ENCODE measurements at places on chromosomes 16 and 17.

- DNase-seq = no peak
Observed at GRCh38 chr17:74833501-74834377, 25.9 kb downstream of the GRIN2C start.

DNA sequence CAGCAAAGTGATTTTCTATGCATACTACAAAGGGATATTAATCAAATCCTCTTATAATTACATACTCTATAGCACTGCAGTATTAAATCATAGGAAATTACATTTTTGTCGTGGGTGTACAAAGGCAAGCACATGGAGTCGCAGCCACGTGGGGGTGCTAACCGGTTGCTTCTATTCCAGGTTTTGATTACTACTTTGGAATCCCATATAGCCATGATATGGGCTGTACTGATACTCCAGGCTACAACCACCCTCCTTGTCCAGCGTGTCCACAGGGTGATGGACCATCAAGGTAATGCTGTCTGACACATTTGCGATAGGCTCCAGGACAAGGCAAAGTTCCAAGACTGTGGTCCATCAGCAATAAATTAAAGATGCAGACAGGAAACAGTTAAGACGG is 60.1 kb downstream of the ARSG start:
- DNase-seq = peak; percentile 56

- no peak for DNase-seq
Observed at GRCh38 chr17:60390186-60390585, 1.7 kb downstream of the USP32 start.

DNA sequence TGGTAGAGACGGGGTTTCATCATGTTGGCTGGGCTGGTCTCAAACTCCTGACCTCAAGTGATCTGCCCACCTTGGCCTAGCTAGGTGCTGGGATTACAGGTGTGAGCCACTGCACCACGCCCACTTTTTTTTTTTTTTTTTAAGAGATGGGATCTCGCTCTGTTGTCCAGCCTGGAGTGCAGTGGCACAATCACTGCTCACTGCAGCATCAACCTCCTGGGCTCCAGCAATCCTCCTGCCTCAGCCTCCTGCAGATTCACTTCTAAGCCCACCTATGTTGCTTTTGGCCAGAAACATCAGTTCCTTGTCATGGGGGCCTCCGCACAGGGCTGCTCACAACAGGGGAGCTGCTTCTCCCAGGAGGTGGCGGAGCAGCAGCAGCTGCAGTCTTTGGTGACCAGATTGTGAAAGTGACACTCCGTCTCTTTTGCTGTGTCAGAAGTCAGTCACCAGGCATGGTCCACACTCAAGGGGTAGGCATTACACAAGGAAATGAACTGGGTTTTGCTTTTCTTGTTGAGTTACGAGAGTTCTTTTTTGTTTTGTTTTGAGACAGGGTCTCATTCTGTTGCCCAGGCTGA is 4.5 kb upstream of the NME4 start:
- DNase-seq = no peak

GRCh38 chr16:8108991-8109509 is 481.3 kb downstream of the TMEM114 start:
- no peak for DNase-seq

DNA sequence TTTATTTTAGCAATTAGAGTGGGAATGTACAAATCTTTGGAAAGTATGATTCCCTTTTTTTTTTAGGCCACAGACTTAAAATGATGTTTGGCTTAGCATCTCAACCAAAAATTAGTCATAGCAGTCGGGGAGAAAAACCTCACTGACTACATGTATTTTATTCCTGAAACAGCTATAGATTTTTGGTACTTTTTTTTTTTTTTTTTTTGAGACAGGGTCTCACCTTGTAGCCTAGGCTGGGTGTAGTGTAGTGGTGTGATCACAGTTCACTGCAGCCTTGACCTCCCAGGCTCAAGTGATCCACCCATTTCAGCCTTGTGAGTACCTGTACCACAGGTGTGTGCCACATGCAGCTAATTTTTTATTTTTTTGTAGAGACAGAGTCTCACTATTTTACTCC is 23.4 kb downstream of the RNFT1 start:
- no peak for DNase-seq

DNA sequence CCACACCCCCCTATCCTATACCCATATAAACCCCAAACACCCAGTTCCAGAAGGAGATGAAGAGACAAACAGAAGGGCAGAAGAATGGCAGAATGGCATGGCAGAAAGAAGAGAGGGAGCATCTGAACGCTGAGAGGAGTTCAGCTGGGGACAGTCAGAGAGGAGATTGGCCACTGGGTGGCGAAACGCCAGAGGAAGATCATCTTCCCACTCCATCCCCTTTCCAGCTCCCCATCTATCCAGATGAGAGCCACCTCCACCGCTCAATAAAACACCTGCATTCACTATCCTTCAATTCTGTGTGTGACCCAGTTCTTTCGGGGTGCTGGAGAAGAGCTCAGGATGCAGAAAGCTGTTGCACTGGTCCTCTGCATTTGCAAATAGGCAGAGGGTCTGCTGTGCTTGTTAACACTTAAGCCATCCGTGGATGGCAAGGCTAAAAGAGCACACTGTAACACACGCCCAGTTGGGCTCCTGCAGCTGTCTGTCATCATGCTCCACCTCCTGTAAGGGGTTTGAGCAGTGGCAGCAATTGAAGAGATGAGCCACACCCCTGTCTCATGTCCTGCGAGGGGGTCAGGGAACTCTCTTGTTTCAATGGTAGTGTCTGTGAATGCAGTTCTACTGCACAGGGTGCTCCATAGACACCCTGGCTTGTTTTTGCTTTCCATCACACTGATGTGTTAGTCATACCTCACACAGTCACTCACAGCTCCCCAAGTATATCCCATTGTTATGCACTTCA is 1034.8 kb upstream of the RBFOX1 start:
- no peak for DNase-seq

DNA sequence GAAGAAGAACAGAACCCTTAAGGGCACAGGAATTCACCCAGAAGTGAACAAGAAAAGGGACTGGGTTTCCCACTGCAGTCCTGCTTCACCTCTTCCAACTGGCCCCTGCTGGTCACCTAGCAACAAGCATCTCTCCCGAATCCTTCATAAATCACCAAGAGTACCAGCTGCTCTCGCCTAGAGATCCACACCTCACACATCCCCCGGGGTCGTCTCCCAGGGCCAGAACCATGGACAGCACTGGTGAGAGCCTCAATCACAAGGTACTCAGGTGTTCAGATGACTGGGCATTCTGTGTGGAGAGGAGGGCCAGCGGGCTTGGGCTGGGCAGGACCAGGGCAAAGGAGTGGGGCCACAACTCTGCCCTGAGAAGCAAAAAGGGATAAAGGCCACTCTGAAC is 65.9 kb downstream of the CCT6B start:
- no peak for DNase-seq

- no peak for DNase-seq
Observed at GRCh38 chr16:22285080-22285479, 12.1 kb upstream of the POLR3E start.

DNA sequence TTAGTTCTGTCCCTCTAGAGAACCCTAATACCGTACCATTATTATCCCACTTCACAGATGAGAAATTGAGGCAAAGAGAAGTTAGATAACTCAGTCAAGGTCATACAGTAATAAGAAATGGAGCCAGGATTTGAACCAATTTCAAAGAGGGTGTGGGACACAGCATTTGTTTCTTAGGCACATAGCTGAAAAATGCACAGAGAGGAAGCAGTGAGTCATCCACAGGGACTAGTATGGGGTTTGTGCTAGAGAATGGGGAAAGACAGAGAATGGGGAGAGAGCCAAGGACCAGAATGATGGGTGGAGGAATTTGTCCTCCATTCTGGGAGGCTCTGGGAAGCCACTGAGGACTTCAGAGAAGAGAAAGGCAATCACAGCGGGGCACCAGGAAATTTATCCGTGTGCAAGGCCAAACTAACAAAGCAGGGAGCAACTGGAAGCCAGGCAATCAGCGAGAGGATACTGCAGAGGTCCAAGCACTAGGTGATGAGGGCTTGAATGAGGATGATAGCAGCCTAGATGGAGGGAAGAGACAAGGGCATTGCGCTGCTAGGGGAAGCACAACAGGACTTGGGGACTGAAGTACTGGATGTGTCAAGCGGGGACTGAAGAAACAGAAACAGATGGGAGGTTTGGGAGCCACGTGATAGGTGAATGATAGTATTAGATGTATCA is 78.1 kb upstream of the ZFHX3 start:
- DNase-seq = no peak

GRCh38 chr17:43822570-43823190 is 10.3 kb downstream of the MPP3 start:
- DNase-seq = no peak

DNA sequence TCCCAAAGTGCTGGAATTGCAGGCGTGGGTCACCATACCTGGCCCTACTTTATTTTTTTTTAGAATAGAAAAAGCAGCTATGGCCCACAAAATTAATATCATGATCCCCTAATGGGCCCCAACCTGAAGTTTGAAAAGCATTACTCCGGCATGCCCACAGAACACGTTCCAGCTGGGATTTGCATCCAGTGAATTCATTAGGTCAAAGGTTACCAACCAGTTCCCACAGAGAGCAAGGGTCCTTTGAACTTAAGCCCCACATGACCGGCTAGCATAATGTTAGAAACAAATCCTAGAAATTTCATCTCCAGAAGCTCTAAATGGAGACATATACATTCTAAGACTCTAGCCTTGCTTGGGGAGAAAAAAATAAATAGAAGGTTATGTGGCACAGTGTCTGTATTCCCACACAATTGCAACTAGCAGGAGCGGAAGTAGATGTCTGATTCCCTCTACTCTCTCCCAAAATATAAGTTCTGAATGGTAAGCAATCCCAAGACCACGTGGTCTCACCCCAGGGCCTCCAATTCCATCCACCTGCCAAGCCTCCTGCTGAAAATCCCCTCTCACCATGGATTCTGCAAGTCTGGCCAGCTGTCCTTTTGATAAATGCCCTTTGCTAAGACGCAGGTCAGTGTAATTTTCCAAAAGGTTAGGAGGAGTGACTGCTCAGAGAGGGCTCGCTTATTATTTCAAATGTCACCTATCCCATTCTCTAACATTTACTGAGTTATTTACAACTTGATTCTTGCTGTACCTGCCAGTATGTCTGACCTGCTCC is 395.8 kb downstream of the NPIPA8 start:
- no peak for DNase-seq

DNA sequence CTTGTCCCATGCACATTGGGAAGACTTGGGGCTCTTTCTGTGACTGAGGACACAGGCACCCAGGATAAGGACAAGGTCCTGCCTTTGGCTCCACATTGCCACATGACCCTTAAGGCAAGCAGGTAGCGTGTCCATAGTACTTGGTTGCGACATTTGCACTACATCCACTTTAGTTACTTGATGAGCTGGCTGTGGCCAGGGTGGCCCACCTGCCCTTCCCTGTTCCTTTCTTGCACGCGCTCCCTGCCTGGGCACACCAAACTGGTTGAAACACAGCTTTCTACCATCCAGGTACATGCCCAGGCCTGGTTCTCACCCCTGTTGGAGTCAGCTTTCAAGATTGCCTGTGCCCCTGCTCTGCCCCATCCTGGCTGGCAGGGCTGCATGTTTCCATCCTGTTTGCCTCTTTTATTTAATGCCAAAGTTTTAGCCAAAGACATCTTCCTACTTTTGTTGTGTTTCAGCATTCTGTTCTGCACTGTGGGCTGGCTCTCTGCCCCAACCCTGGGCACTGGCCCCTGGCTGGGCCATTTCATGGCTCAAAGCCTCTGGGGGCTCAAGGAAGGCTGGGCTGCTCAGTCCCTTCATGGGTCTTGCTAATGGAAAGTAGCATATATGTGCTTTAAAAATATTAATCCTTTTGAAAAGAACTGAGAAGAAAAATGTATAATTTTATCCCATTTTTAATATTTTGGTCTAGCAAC is 3.2 kb downstream of the B3GNT9 start:
- DNase-seq = no peak

DNA sequence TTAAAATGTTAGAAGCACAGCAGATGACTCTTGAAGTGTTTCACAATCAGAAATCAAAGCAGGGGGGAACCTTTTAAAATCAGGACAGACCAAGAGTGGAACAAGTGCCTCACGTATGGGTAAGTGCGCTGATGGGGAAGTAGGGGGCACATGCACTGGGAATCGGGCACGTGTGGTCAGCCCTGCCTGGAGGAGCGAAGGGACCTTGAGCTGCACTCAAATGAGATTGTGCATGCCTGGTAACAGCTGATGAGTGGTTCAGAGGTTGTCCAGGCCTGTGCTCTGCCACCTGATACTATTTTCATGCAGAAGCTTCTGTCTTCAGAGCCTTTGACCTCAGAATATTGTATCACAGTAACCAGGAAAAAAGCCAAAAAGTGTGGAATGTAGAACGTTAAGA is 13.7 kb upstream of the XYLT2 start:
- no peak for DNase-seq

DNA sequence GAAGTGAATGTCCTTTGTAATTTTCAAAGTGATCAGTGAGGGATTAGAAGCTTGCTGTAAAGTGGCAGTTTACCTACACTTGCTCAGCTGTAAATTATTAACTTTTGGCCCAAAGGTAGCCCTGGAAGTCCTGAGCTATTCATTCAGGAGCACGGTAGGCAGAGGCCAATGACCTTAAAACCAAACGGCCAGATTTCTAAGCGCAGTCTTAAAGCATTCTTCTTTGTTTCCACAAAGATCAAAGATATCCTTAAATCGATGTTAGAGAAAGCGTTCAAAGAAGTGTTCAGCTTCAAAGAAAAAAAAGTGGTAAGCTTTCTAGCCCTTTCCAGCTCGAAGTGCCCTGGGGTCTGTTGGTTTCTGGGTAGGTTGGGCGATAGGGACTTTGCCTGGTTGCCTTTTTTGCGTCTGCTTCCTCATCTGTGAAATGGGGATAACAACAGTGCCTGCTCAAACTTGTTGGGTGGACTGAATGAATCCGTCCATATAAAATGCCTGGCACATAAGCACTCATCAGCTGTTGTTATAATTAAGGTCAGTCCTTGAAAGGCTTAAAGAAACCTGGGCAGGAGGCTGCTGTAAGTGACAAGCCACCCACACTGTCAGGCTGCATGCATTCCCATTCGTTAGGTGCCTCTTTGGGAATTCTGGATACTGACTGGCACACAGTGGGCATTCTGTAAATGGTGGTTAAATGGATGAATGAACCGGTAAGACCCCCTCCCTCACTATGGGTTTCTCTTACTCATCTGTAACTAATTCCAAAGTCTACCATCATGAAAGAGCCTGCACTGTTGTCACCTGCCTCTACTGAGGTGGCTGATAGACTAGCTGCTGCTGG is 113.2 kb downstream of the PRKCA start:
- no peak for DNase-seq

- DNase-seq = no peak
Observed at GRCh38 chr16:75679366-75679765, 2.6 kb upstream of the CPHXL2 start.

DNA sequence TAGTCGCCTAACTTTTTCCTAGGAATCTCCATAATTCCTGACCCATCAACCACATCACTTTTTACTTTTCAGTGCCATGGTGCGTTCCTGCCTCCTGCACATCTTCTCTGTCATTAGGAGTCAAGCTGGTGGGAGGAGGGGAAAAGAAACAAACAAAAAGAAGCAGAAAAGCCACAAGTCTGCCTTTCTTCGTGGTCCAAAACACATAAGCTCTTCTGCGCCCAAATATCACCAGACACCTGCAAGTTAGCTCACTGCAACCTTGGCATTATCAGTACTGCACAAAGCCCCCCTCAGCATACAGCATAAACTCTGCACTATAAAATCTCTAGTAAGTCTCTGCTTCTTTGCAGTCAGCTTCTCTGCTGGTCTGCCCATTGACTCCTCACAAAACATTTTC is 295.3 kb downstream of the HS3ST3B1 start:
- DNase-seq = no peak

Data from uterus (tissue), 4 donors.